Cortex of kidney (tissue), 1 donor: ENCODE measurements at places on chromosomes 5 and 9.

GRCh38 chr9:101479338-101480030 is 43.9 kb upstream of the ALDOB start:
- DNase-seq = no peak

DNA sequence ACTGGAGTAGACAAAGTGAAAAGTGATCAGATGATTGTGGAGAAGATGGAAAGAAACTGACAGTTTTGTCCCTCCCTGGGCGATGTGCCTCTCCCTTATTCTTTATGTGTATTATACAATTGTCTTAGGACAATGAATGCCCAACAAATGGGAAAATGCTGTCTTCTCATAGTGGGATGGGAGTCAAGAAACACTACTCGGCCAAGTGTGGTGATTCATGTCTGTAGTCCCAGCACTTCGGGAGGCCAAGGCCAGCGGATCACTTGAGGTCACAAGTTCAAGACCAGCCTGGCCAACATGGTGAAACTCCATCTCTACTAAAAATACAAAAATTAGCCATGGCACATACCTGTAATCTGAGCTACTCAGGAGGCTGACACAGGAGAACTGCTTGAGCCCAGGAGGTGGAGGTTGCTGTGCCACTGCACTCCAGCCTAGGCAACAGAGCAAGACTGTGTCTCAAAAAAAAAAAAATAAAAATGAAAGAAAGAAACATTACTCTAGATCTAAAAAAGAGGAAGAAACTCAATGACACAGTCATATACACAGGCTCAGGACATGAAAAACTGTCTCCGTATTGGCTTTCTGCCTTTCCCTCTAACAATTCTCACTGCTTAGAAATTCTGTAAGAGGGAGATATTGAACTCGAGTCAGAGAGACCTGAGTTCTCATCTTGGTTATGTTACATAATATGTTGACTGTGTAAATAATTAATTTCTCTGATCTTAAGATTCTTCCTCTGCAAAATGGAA is 67.9 kb upstream of the TARS1 start:
- no peak for DNase-seq

DNA sequence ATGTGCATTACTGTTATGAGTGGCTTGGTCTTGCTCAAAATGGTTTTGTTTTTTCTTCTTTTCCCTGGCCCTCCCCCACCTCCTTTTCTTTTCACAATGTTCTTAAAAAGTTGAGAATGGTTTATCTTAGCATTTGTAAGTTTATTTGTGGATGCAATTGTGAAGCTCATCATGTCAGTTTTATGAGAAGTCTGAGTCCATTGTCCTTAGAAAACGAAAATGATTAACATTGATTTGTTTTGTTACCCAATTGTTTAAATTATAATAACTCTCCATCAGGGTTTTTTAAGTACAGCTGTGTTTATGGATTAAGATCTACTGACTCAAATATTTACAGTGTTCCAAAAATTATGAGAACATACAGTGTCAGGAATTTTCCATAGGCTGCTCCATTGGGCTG is 511.3 kb upstream of the PAPPA start:
- DNase-seq = no peak

- no peak for DNase-seq
Observed at GRCh38 chr5:50292735-50293394, 148.2 kb downstream of the EMB start.

DNA sequence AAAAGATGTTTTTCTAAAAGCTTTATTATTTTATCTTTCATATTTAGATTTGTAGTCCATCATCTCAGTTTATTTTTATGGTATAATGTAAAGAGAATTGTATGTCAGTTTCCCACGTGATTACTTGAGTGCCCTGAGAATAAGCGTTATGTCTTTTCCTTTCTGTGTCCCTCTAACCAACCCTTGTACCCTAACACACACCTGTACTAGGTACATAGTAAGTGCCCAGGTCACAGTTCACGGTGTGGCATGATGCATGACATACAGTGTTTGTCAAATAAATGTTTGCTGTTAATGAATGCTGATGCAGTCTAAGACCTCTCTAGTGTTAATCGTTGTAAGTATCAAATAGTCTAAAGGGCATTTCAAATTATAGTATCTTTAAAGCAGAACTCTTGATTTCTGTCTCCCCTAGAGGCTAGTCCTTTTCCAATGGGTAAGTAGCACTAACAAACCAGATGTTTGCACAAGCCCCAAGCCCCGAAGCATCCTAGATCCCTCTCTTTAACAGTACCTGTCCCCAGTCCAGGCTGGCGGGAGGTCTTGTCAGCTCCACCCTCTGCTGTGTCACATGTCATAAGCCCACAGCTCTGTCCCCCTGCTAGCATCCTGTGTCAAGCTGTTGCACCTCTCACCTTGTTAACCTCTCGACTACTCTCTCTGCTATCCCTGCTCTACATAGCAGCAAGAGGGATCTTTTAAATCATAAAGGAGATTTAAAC is 23.7 kb downstream of the NUP214 start:
- no peak for DNase-seq

DNA sequence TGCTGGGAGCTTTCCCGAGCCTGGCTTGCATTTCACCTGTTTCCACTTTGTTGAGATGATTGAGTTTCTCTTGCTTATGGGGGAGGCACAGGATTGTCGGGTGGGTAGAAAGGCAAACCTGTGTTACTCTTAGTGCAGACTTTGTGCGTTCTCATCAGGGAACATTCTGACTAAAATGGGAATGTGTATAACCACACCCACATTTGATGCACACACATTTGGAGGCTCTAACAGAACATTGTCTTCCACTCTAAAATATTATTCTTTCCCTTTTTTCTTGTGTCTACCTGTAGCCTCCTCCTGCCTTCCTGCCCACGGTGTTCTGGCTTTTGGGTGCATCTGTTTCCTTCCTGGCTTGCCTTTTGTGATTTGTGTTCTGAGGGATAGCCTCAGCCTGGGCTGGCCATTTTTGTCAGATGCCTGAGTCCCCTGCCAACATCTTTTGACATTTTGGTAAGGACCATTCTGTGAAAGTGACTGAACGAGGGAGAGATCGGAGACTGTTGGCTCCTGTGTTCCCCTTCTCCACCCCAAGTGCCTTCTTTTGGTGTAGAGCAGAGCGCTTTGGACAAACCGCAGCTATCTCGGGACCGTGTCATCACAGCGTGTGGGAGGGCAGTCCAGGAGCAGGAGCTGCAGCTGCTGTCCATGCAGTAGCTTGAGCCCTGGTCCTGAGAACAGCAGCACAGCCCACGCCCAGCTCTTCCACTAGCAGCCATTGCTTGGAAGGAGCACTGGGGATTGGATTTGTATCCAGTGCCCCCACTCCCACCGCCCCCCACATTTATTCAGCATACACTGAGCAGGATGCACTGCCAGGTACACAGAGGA is 101.4 kb downstream of the ARHGAP26 start:
- DNase-seq = no peak

DNA sequence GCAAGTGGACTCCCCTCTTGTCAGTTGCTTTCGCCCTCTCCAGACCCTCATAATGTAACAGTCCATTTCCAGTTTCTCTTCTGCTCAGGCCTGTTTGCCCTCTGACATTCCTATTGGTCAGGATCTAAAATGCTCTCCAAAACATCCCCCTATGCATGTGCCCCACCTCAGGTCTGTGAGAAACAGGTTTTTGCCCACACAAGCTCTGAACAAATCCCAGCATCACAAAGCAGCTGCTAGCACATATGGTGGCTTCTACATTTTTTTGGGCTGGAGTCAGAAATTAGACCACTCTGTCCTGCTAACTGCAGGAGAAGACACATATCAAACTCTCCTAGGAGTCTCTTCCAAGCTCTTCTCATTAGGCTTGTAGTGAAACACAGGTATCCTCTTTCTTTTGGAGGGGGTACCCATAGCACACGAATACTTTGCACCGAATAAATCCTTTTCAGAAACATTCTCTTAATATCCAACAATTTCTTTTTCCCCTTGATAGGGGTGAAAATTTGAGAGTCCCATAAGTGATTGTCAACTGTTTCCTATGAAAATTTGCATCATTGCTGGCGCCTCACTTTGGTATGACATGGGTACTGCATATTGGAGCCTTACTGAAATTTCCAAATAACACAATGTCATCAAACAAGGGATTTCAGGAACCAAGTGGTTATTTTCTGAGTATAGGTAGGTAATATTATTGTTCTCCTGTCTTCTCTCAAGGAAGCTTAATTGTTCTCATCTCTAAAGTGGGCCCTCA is 19.3 kb upstream of the HSPA9 start:
- no peak for DNase-seq

DNA sequence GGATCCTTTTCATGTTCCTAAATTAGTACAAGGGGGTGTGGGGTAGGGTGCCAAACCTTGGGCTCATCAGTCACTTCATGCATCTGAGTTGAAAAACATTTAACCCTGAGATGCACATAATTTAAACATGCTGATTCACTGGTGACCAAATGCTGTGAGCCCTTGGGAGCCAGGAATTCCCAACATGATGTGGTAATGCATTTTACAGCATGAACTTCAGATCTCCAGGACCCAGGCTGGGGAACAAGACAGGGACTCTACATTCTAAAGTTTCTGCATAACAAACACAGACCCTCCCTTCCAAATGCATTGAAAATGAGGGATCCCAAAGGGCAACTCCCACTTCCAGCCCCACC is 322.2 kb downstream of the NDUFS4 start:
- no peak for DNase-seq

DNA sequence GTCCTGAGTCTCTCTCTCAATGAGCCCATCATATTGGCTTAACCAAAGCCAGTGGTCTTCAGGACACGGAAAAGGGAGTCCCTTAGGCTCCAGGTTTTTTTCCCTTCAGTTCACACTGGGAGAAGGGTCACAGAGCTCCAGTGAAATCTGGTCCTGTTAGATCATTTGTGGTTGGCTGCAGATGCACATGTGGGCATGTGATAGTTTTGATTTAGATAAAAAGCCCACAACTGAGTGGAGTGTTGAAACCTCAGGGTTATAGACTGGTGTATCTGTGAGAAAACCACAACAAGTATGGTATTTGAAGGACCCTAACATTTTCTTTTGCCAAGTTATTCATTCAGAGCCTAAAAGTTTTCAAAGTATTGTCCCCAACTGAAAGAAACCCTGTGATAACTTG is 46.7 kb downstream of the PRLR start:
- no peak for DNase-seq

- DNase-seq = no peak
Observed at GRCh38 chr9:120971938-120972337, 45.3 kb upstream of the TRAF1 start.

DNA sequence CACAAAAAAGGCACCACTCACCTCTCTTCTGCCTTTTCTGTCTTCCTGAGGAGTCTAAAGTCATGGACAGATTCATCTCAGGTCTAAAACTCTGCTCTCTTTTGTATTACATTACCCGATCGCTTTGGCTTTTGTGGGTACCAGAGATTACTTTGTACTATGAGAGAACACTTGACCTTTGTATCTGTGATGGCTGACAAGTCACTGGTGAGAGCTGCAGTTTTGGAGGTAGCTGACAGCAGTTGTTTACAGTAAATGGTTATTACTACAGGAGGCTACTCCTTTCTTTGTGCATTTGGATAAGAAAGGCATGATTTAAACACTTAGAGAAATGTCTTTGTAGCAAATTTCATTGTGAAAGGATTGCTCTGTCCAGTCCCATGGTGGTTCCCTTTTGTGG is 307.3 kb downstream of the FBXL17 start:
- no peak for DNase-seq

- DNase-seq = no peak
Observed at GRCh38 chr9:110040788-110041187, 167.2 kb downstream of the C9orf152 start.

DNA sequence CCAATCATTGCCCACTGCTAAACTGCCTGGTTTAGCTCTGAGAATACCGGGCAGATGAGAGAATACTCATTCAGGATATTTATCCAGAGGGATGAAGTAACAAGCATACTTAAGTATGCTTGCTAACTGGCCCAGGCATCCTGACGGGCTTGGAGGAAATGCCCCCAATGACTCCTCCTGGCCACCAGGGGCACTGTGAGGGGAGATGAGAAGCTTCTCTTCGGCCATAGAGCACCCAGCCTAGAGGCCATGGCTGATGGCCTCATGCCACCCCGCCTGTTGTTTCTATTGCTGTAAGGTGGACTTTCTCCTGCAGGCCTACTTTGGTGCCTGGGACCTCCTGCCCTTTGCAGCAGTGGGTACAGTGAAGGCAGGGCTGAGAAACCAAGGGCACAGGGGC is 134.5 kb upstream of the FSTL4 start:
- no peak for DNase-seq

DNA sequence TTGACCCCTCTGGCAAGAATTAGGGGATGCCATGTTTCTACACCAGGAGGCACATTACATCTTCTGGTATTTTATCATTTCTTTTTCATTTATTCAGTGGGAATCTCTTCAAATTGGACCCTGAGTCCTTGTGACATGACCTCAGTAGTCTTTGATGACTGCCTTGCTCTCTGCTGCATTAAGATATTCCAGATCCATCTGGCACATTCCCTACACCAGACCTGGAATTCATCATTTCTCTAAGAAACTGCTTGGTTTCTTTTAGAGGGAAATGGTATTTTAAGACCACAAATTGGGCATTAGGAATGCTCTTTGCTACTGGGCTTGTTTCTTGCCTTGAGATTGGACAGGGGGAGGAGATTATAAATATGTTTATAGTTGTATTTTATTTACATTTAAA is 61.0 kb downstream of the GALNT10 start:
- DNase-seq = no peak
